Substantia nigra (tissue), 51 donors: ENCODE measurements at places on chromosomes 1 and 21.

DNA sequence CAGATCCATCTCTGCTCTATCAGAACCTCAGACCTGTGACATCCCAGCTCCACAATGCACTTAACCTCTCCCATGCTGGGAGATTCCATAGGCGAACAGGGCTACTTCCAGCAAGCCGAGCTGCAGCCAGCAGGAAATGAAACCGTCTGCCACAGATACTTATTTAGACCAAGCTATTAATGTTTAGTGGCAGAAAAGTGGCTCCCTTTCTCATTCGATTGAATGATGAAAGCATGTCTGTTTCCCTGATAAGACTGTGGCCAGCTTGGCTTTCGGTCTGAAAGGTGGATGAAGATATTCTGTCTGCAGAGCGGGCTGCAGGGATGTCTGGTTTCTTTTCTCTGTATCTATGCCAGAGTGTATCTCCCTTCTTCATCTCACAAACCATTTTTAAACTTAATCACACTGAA lies 146.4 kb downstream of the GREM2 start:
- no peak for DNase-seq

GRCh38 chr1:111906816-111907215 lies 82.7 kb downstream of the KCND3 start:
- no peak for DNase-seq

GRCh38 chr21:36701756-36702621 lies 3.1 kb downstream of the SIM2 start:
- no peak for DNase-seq

DNA sequence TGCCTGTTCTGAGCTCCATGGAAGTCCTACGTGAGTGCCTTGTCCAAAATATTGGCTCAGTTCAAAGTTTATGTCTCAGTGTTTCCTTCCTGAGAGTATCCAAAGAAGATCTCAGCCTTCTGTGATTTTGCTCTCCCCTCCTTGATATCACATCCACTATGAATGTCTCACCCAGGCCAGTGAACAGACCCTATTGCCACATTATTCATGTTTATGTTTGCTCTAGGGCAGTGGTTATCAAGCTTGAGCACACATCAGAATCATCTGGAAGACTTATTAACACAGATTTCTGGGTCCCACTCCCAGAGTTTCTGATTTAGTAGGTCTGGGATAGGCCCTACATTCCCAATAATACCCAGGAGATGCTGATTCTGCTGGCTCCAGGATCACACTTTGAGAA lies 145.0 kb upstream of the FGGY start:
- no peak for DNase-seq

DNA sequence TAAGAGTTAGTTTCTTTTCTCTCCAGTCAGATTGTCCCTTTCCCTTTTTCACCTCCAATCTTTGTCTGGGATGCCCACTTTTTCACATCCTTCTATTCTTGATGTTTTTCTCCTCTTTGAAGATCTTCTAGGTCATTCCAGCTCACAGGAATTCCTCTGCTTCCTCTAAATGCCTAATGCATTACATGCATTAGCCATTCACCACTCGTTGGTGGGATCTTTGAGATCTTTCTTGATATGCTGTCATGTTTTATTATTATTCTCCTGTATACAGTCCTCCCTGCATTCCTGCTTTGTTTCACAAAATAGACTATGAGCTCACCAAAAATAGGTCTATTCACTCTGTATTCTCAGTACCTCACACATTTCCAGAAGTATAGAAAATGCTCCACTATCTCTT lies 129.0 kb downstream of the LYPLAL1 start:
- DNase-seq = no peak

GRCh38 chr1:9784508-9785133 lies 39.1 kb downstream of the CLSTN1 start:
- no peak for DNase-seq

- no peak for DNase-seq
Observed at GRCh38 chr1:66055092-66055491, 262.4 kb downstream of the PDE4B start.

DNA sequence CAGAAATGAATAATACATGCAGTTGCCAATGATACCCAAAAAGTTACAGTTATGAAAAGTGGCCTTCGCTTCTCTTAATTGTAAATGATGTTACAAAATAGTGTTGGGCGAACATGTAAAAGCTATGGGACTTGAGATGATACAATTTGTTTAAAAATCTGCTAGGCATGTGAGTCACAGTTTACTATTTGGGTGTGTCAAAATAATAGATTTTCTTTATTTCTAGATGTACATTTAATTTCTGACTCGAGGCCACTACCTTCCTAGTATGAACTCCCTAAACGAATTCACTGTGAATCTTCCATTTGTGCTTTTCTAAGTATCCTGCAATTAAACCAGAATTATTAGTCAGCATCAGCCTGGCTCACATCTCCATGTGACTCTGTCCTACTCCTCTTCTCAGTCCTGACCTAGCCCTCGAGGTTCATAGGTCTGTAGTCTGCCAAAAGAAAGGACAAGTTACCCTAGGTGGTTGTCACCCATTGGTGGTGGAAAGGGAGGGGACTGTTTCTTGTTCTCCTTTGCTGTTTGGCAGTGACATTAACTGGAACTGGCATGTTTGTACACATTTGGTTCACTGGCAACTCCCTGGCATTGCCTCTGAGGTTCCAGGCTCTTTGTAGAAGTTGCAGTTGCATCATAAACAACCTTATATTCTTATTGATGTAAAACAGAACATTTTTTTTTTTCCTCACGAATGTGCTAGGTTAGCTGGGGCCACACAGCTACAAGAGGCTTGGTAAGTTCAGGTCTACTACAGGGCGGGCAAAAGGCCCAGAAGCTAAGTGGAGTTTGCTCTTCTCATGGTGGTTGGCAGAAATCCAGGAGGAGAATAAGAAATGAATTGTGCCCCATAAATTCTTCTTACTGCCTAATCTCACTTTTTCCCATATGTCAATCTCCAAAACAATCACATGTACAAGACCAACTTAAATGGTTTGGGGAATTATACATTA lies 746.5 kb upstream of the ADAMTS5 start:
- DNase-seq = no peak

DNA sequence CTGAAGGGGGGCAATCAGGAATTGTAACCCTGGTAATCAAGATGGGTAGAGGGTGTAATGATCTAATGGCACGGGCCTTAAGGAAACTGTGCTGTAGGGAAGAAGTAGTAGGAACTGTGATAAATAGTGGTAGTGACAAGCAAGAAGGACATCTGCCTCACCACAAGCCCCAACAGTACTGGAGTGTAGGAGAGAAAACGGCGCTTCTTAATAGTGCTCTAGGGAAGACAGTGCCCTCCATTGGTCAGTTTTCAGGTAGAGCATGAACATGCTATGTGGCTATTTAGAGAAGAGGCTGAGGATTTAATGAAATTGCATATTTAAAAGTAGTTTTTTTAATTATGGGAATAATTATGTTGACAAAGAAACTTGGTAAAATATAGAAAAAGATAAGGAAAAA lies 32.2 kb downstream of the SLC30A7 start:
- DNase-seq = no peak

GRCh38 chr21:44684077-44684476 lies 2.1 kb upstream of the KRTAP12-1 start:
- no peak for DNase-seq

DNA sequence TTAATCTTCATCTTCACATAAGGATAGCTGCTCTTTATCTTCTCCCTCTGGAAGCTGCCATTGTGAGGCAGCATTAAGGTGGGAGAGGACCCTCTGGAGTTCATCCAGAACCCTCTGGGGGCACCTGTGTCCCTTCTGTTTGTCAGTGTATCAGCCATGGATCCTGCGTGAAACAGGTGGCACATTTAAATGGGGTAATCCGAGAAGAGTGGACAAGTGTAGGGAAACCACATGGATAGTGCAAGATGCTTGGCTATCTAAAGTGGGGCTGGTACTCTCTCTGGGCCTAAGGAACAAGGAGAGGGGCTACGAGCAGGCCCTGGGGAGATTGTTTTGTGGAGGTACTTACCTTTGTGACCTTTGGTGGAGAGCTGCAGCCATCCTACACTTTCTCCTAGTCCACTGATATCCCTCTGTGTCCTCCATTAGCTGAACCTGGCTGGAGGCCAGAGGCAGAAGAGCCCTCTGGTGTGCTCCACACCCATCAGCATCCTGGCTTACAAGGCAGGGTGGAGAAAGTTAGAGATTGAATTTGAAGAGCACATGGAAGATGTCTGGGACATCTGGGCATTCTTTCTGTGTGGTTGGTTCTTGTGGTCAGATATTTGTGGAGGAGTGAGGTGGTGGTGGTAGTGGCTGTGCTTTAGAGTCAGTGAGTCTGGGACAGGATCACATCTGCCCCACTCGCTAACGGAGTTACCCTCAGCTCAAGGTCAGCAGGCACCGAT lies 117.7 kb downstream of the FGGY start:
- DNase-seq = no peak

- DNase-seq = no peak
Observed at GRCh38 chr1:22018583-22019559, 17.4 kb downstream of the CELA3A start.

- no peak for DNase-seq
Observed at GRCh38 chr1:14165371-14165801, 433.1 kb upstream of the KAZN start.

DNA sequence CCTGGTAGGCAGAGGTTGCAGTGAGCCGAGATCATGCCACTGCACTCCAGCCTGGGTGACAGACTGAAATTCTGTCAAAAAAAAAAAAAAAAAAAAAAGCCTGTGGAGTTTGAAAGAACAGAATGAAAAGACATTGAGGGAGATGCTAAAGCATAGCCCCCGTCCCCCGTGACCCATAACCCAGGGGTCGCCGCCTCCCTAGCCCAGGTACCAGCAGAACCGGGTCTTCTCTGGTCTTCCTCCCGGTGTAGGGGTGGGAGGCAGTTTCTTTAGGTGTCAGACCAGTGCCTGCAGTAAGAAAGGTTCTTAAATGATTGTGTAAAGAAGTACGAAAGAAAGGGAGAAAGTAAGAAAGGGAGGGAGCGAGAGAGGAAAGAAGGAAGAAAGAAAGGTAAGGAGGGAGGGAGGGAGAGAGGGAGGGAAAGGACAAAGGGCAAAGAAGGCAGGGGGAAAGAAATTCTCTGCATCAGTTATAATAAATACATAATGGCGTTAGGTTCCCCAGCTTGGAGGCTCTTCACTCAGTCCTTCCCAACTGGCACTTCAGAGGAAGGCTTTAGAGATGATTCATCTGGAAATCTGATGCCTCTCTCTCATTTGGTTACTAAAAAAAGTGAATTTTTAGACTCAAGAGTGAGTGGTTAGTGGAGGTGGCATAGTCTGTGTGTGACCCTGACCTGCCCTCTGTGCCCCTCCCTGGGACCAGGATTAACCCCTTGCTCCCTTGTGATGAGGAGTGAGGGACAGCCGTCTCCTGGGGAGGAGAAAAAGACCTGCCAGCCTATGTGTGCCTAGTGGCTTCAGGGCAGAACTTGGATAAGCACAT lies 1.1 kb downstream of the IL24 start:
- no peak for DNase-seq

- DNase-seq = no peak
Observed at GRCh38 chr1:202073206-202073605, 49.5 kb upstream of the GPR37L1 start.
